ENCODE measurements at places on chromosomes 6 and 20. TPM values are rescaled to one million over a fixed set of nuclear protein-coding genes. Genes with fewer than 3 reads are reported as not detected.

The HEY2 gene
- total RNA-seq: 4.1 TPM

The PLCG1 gene
- 101 TPM for total RNA-seq

The PRKN gene
- 10.1 TPM for total RNA-seq

The OXT gene
- not detected for total RNA-seq

The CRISP3 gene
- 23.0 TPM for total RNA-seq

The PLN gene
- 10.6 TPM for total RNA-seq

The SLC17A1 gene
- not detected for total RNA-seq

The PROKR2 gene
- total RNA-seq: not detected

The COL21A1 gene
- 2.9 TPM for total RNA-seq

The KCNK16 gene
- total RNA-seq: not detected

The KCNQ2 gene
- total RNA-seq: not detected

The ZNF311 gene
- total RNA-seq: 1.1 TPM

The LINC00237 gene
- not detected for total RNA-seq

The TAP2 gene
- 23.8 TPM for total RNA-seq

The OR2B6 gene
- not detected for total RNA-seq

The TPX2 gene
- 0.47 TPM for total RNA-seq

The GINM1 gene
- total RNA-seq: 60.2 TPM

The FNDC1 gene
- total RNA-seq: 0.35 TPM

The ARFRP1 gene
- 59.5 TPM for total RNA-seq

The TENT5A gene
- 39.8 TPM for total RNA-seq

The LPA gene
- 1.4 TPM for total RNA-seq

The RIN2 gene
- total RNA-seq: 22.2 TPM

The PCK1 gene
- 2.0 TPM for total RNA-seq

The DYNLT2 gene
- 3.9 TPM for total RNA-seq

The GTSF1L gene
- total RNA-seq: not detected

The ULBP1 gene
- 0.10 TPM for total RNA-seq

The PDYN gene
- not detected for total RNA-seq

The NRN1 gene
- total RNA-seq: 1.8 TPM

The MRPL2 gene
- 56.7 TPM for total RNA-seq

The SLX4IP gene
- 3.3 TPM for total RNA-seq

The MYB gene
- 1.2 TPM for total RNA-seq

The LTA gene
- total RNA-seq: 1.3 TPM

The FAM209A gene
- not detected for total RNA-seq

The TGM3 gene
- 0.46 TPM for total RNA-seq
